SK-N-SH treated with all-trans-retinoic acid at 6 μM for 48 hours (cell line): ENCODE measurements at places on chromosomes 2 and 18.

- peak; percentile 97 for ATAC-seq
Observed at GRCh38 chr2:149648282-149649030, 60.9 kb upstream of the MMADHC start.

- ATAC-seq = no peak
Observed at GRCh38 chr2:71892423-71892730, 255.3 kb downstream of the CYP26B1 start.

DNA sequence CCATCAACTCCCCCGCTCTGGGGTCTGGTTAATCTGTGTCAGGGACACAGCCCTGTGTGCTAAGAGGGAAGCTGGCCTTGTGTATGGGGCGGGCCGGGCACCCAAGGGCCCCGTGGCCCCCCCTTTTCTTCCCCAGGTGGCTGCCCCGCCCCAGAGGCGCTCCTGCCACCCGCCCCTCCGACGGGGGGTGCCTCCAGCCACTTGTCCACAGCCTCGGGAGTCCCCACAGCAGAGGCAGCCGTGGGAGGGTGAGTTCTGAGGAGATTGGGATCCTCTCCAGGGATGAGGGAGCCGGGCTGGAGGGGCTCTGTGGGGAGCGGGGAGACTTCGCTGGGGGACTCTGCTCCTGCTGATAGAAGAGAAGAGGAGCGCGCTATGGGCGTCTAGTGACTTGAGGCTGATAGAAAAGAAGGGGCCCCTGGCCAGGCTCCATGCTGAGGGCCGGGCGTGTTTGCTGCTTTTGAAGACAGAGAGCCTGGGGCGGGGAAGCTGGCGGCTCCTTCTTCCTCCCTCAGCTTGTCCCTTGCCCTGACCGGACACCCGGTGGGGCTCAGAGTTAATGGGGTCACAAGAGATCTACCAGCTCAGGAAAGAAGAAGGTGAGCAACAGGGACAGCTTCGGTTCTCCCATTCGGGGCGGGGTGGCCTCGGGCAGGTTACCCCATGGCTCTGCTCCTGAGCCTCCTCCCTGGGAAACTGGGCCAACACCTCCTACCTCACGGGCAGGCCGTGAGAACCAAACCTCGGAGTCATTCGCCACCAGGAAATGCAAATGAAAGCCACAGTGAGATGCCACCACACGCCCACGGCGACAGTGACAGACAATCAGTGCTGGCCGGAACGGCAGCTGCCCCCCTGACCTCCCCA is 89.4 kb upstream of the TAF1B start:
- no peak; the same call in 2 of the 3 replicates for ATAC-seq

DNA sequence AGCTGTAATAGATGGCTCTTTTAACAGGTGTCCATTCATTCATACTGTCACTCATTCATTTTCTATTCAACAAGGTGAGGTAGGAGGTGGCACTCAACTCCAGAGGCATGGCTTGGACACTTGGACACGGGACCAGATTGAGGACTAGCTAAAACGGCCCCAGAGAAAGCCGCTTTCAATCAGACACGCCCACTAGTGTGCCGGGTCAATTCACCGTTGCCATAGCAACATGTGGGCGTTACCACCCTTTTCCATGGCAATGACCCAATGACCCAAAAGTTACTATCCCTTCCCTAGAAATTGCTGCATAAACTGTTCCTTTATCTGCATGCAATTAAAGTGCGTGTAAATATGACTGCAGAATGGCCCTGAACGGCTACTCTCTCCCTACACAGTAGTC is 49.2 kb upstream of the LGALSL start:
- ATAC-seq = no peak

GRCh38 chr2:138029276-138029675 is 65.0 kb downstream of the HNMT start:
- no peak for ATAC-seq

DNA sequence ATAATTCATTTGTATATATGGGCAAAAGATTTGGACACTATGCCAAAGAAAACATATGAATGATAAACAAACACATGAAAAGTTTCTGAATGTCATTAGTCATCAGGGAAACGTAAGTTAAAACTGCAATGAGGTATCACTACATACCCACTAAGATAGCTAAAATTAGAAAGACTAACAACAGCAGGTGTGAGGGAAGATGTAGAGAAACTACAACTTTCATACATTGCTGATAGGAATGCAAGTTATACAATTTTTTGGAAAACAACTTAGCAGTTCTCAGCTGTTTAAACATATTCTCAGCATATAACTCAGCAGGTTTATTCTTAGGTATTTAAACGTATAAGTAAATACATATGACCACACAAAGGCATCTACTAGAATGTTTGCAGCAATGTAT is 563.5 kb upstream of the KLHL29 start:
- no peak for ATAC-seq

- ATAC-seq = no peak
Observed at GRCh38 chr18:50695431-50696176, 124.2 kb downstream of the MRO start.

DNA sequence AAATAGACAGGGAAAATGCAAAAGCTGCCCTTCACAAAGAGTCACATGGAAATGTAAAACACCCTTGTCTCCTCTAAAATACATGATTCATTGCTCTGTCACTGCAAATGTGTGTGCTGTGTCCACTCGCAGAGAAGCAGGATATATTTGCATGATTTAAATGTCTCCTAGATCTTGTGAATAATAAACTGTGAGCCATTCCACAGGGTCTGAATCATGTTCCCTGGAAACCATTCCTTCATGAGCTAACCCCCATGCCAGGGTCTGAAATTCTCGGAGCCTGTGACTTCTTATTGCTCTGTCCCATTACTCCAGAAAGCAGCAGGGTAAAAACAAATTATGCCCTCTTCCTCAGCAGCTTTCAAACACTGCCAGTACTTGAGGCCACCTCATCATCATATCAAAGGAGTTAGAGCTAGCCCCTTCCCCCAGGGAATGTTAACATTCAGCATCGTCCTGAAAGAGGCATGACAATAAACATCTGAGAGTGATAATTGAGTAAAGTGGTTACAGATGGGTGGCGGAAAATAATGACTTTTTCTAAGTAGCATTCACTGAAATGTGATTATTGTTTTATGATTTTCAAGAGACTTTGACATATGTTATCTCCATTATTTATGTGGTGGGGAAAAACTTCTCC is 11.7 kb upstream of the CNGA3 start:
- peak; percentile 98 for ATAC-seq

- ATAC-seq = no peak
Observed at GRCh38 chr18:36432880-36433555, 135.5 kb downstream of the FHOD3 start.

GRCh38 chr2:172256886-172257285 is 154.2 kb upstream of the DLX2 start:
- peak; percentile 43; the same call in 2 of the 3 replicates for ATAC-seq

GRCh38 chr2:9251154-9252001 is 44.8 kb downstream of the ASAP2 start:
- peak; percentile 59 for ATAC-seq

DNA sequence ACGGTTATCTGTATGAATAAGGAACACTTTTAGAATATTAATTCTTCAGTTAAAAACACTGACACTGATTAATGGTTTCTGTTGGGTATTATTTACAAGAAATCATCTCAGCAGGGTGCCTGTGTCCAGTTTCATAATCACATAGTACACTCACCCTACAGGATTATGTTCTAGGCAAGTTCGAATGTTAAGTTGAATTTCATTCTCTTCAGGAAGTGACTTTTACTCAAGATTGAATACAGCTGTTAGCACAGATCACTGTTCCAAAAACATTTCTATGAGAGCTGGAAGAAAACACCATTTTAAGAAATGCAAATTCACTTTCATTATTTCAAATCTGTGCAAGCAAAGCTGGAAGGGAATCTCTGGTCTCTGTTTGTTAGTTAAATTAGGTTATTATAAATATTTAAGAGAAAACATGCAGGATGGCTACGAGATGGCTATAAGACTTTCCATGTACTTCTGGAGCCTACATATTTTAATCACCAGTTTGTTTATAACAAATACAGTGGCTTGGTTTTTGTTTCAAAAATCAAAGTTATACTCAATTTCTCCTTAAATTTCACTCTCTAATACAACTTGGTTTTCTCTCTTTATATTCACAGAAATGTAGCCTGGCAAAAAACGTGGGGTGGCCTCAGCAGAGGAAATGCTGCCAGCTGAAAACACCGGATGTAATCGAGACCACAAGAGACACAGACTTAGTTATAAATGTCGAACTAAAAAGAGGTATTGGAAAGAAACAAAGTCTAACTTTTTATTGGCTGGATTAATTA is 65.8 kb downstream of the RBMS1 start:
- ATAC-seq = peak; percentile 69

- ATAC-seq = peak; percentile 0; the same call in 2 of the 3 replicates
Observed at GRCh38 chr2:32064021-32064601, 755 bp downstream of the SPAST start.

GRCh38 chr2:41847744-41848441 is 199.9 kb upstream of the PKDCC start:
- no peak for ATAC-seq

DNA sequence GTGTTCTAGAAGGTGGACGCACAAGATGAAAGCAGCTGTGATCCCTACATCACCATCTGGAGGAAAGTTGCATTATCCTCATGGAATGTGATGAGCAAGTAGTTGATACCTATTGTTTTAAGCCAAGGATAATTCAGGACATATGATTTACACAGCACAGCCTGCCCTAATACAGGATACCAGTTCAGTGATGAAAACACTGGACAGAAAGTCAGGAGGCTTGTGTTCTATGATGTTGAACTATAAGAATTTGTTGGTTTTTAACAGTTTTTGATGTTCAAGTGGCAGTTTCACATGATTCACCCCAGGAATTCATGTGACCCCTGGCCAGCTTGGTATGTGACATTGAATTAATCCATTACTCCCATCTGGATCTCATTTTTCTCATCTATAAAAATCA is 6.2 kb upstream of the CHST10 start:
- ATAC-seq = peak; percentile 53

- peak; percentile 15 for ATAC-seq
Observed at GRCh38 chr2:130372833-130373807, 17.3 kb downstream of the PTPN18 start.

DNA sequence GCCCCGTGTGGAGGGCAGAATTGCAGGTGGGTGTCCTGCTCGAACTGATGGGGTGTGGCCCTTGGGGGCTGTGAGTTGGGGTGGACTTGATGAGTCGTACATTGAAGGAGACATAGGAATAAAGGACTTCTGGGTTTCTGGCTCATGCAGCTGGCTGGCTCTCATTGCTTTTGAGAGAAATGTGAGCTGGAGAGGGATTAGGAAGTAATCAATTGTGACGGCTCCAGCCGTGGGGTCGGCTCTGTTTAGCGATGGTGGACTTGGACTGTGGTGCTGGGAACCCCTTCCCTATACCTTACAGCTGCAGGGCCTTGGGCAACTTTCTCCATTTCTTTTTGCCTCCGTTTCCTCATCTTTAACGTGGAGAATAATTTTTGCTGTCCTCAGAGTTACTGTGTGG is 9.2 kb downstream of the IMPA2 start:
- ATAC-seq = no peak

DNA sequence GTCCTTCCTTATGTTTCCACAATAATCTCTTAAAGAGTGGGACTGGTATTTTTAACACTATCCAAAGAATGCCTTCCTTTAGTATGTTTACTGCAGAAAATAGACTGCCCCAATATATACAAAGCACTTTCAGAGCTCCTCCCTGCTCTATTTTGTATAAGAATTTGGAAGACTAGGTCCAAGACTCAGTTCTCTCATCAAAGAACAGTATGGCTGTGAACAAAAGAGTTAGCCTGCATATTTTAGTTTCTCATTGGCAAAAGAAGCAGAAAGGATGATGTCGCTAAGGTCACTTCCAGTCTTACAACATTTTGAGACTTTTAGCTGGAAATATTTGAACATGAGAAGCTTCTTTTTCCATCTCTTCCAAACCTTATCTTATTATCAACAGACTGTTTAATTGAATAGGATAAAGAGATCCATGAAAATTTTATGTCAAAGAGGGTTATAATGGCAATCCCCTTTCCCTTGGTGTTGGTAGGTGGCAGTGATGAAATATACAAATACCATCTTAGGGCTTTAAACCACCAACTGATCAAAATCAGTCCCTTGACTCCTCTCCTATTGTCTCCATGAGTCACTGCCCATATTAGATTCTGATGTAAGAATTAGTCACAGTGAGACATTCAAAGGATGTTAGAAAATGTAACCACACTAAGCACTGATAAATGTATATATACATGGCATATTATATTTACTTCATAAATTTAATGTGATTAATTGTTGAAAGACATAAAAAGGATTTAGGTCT is 266.9 kb upstream of the DSEL start:
- ATAC-seq = peak; percentile 92

DNA sequence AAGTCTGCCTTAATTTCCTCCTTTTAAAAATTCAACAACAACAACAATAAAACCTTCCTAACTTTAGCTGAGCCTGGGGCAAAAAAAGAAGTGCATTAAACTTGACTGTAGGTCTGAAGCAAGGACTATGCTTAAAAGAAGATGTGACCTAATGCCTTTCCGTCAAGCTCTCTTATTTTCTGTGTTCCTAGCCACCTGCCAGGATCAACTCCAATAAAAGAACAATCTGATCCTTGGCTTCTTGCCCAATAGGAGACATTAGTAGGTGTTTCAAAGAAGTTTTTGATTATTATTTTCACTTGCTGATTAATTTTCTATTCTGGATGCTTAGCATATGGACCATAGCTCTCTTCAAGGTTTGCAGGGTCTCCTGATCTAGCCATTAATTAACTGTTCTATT is 237.5 kb downstream of the STK39 start:
- ATAC-seq = no peak

GRCh38 chr2:217993138-217993537 is 9.7 kb downstream of the TNS1 start:
- ATAC-seq = no peak

DNA sequence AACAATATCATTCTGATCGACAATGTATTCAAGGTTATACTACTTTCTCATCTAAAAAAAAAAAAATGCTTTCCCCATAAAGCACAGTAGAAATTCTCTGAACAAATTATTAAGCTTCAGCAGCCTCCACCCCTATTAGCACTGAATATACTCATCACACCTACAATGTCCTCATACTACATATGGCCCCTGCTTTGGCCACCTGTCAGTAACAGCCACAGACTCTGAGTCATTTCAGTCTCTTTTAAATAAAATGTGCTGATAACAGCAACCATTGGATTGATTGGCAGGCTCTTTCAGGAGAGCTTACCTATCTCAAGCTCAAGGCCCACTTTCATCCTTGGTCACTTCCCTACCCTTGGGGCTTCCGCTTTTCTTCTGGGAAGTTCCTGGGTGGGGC is 236.7 kb downstream of the TMX3 start:
- no peak for ATAC-seq

- no peak for ATAC-seq
Observed at GRCh38 chr2:219765231-219765911, 137.9 kb downstream of the SLC4A3 start.

GRCh38 chr2:974054-974453 is 23.4 kb downstream of the SNTG2 start:
- ATAC-seq = no peak

- ATAC-seq = peak; percentile 71
Observed at GRCh38 chr18:41532344-41533086, 422.5 kb upstream of the PIK3C3 start.
